NCI-H2171 (cell line): ENCODE measurements at places on chromosomes 11 and 22.

- no peak for DNase-seq
Observed at GRCh38 chr11:110715541-110715940, 3.3 kb upstream of the ARHGAP20 start.

GRCh38 chr11:134862105-134862502 lies 450.1 kb upstream of the B3GAT1 start:
- no peak for DNase-seq

GRCh38 chr11:69636512-69637197 lies 4.3 kb upstream of the CCND1 start:
- DNase-seq: no peak

DNA sequence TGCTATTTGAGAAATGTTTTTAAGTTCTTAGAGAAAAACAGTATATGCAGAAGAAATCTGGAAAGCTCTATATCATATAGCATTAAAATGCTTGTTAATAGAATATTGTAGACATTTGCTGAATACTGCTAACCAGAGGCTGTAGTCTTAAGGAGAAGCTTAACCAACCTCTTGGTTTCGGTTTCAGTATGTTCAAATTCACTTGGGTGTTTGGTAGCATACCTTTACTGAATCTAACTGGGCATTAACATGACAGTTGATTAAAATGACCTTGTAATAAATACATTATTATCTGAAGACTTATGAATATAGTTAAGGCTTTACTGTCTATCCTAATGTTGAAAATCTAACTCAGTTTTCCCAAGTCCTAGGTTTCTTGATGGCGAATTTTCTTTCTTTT lies 5.4 kb downstream of the PCF11 start:
- DNase-seq: no peak

DNA sequence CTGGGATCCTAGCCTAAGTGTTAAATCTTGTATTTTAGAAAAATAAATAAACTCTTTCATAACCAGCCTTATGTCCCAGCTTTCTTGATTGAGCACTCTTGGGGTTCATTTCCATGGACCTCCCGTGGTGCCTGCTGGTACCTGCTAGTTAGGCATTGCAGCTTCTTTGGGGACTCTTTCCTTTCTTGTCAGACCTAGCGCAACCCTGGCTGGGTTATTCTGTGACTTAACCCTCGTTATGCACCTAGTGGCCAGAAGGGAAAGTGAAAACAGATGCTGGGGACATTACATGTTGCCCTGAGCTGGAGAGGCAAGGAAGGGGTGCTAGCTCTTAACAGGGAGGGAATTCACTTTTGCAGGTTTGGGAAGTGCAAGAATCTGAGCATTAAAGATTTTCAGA lies 46.8 kb downstream of the APIP start:
- DNase-seq: no peak

DNA sequence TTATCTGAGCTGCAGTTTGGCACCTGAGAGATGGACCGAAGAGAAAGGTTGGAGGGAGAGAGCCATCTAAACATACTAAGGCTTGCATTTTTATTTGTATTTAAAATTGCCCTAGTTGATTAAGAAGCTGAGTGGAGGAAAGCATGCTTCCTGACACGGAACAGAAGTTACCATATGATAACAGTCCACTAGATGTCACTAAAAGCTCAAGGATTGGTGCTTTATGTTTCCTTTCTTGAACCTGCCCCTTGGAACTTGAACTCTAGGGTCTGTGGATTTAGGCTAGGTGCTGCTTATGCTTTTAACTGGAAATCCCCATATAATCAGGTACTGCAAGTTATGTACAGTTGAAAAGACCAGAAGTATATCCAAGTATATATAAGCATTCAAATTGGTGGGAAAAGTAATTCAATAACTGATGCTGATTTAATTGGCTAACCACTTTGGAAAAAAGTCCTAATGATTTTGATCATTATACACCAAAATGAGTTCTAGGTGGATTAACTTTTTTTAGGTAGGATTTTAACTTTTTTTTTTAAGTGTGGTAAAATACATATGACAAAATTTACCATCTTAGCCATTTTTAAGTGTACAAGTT lies 9.5 kb downstream of the RBMXL2 start:
- no peak for DNase-seq

GRCh38 chr11:86741839-86742805 lies 58.2 kb upstream of the PRSS23 start:
- no peak for DNase-seq

DNA sequence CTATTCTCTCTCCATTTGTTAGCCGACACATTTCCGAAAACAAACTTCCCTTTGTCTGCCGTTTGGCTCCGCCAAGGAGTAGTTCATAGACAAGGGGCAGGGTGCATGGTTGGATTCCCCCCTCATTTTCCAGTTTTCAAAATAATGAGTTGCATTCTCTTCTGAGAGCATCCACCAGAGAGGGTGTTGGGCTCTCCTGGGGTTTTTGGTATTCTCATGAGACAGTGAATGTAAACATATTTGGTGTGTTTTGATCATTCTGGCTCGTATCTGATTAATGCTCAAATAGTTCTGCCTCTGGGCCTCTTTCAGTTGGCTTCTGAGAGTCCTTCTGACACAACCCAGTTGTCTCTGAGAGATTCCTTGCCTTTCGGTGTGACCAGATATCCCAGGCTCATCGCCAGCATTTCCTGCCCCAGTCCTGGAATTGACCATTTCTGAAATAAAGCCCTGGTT lies 21.7 kb downstream of the GRAMD4 start:
- DNase-seq: no peak

- no peak for DNase-seq
Observed at GRCh38 chr11:4066910-4067309, 27.7 kb upstream of the RRM1 start.

DNA sequence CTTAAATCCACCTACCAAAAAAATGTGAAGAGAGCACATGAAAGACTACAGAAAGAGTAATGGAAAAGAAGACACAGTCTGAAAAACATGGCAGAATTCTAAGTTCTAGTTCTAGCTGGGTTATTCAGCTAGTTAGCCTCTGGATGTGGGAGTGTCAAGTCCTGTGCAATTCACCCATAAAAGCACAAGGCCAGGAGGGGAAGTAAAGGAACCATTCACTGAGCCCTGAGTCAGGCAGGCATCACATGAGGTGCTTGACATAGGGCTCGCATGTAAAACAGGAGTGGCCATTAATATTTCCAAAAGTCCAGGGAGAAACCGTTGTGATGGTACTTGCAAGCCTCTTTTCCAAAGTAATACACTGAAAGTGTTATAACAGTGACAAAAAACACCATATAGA lies 103.7 kb downstream of the GAB2 start:
- no peak for DNase-seq

GRCh38 chr22:47091246-47091651 lies 328.8 kb downstream of the TBC1D22A start:
- DNase-seq: no peak

- no peak for DNase-seq
Observed at GRCh38 chr11:132686886-132687285, 845.4 kb downstream of the OPCML start.

GRCh38 chr11:8067567-8067928 lies 13.5 kb upstream of the TUB start:
- no peak for DNase-seq

GRCh38 chr11:68010090-68011041 lies at the start of gene ALDH3B1:
TSS of gene ALDH3B1 (plus strand) at chr11:68010327. CDS start at chr11:68015298, 4,971 bp downstream.
- DNase-seq: no peak

- DNase-seq: no peak
Observed at GRCh38 chr11:92843455-92843854, 126.0 kb upstream of the MTNR1B start.

DNA sequence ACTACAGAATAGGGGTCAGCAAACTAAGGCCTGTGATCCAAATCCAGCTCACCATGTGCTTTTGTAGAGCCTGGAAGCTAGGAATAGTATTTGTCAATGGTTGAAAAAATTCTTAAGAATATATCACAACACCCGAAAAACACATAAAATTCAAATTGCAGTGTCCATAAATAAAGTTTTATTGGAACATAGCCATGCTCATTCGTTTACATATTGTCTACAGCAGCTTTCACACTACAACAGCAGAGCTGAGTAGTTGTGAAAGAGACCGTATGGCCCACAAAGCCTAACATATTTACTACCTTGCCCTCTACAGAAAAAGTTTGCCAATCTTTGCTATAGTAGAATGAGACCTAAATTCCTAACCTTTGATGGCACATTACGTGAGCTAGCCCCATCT lies 125.7 kb downstream of the CADM1 start:
- no peak for DNase-seq

GRCh38 chr11:76670485-76671236 lies at the start of gene LRRC32:
TSS of gene LRRC32 (minus strand) at chr11:76670747. CDS start at chr11:76665954, 4,793 bp downstream.
- no peak for DNase-seq

DNA sequence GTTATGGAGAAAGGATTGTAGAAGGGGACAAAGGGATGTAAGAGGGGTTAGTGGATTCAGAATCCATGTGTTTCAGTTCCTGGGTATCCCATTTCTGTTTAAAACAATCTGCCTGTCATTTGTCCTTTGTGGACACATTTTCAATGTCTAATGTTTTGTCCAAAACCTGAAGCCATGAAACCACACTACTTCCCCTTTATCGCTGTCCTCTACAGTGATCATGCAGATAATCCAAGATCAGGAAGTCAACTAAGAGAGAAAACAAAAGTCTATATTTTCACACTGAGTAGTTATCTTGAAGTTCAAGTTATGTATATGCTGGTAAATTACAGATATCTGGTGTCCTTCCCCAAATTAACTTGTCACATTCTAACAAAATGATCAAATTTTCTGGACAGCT lies 457.0 kb downstream of the NTM start:
- no peak for DNase-seq

DNA sequence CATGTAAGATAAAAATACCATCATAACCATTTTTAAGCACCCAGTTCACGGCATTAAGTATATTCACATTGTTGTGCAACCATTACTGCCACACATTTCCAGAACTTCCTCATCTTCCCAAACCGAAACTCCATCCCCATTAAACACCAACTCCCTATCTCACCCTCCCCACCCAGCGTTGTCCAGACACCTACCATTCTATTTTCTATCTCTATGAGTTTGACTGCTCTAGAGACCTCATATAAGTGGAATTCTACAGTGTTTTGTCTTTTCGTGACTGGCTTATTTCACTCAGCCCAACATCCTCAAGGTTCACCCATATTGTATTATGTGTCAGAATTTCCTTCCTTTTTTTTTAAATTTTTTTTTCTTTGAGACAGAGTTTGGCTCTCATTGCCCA lies 45.2 kb downstream of the PPFIA1 start:
- DNase-seq: no peak

GRCh38 chr11:62545437-62546243 lies 966 bp downstream of the AHNAK start:
- DNase-seq: peak; percentile 39

DNA sequence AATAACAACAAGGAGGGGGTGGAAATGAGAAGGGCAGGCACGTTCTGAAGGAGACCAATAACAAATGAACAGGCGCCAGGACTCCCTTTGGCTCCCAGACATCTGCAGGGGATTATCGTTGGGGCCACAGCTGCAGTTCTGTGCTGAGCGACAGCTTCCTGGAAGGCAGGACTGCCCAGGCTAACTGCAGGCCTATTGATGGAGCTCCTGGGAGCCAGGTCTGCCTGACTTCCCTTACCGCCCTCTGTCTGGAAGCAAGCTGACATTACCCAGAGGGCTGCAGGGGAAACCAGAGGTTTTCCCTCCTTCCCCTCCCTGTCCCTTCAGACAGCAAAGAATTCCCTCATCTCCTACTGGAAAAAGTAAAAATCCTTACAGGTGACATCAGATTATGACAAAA lies 5.0 kb downstream of the DRD2 start:
- DNase-seq: no peak

DNA sequence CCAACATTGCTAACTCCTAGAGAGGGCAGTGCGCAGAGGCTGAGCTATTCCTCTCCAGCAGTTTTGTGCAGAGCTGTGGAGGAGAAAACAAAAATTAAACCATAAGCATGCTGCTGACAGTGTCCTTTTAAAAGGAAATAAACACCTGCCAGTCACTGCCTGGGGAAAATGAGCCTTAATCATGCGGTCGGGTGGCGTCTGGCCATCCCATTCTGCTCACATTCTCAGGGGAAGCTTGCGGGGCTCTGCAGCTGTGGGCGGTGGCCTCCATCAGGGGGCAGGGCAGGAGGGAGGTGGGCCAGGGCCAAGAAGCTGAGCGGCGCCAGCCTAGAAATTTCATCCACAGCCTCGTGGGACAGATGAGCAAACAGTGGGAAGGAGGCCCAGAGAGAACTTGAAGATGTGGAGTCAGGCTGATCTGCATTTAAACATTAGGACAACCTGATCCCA lies 71.0 kb upstream of the TP53I11 start:
- DNase-seq: peak; percentile 78

- no peak for DNase-seq
Observed at GRCh38 chr22:41000941-41001721, 50.0 kb downstream of the RBX1 start.

DNA sequence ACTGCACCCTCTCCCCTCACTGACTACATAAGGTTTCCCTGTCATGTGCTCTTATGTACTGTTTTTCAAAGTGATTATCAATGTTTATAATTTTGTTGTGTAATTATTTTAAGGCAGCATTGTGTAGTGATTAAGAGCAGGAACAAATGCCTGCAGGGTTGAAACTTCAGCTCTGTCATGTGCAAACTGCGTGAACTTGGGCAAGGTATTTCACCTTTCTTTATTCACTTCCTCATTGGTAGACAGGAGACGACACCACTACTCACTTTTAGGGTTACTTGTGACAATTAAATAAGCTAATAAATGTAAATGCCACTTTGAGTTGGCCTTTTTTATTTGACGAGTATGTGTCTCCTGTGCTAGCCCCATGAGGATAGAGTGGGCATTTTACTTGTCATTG lies 86.5 kb upstream of the E2F8 start:
- no peak for DNase-seq

DNA sequence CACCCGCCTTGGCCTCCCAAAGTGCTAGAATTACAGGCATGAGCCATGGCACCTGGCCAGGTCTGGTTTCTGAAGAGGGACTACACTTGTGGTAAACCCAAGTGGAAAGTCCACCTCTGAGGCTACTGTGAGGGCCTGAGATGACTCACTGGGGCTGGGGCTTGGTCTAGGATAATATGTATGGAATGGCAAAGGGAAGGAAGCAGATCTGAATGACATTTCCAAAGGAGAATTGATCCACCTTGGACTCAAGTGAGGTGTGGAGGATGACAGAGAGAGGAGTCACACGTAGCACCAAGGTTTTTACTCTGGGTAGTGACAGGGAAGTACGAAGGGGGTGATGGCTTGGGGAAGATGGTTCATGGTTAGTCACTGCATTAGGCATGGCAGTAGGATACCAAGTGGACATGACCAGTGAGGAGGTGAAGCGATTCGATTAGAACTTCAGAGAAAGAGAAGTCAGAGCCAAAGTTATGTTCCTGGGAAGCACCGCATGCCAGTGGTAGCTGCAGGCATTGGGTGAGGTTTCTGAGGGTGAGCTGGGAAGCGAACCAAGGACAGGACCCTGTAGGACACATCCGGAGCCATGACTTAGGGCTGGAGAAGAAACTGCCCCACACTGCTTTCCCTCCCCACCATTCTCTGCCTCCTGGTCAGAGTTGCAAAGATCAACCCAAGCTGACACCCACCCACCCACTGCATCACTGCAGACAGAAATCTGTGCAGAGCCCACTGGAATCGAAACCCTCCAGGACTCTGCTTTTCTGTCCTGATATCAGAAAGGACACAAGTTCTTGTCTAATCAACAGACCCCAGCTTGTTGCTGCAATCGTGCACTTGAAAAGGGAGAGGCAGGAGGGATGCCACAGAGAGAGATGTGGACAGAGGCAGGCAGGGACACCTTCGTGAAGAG lies 13.0 kb upstream of the BCL9L start:
- no peak for DNase-seq
